ENCODE measurements at places on chromosomes 12 and 14.

DNA sequence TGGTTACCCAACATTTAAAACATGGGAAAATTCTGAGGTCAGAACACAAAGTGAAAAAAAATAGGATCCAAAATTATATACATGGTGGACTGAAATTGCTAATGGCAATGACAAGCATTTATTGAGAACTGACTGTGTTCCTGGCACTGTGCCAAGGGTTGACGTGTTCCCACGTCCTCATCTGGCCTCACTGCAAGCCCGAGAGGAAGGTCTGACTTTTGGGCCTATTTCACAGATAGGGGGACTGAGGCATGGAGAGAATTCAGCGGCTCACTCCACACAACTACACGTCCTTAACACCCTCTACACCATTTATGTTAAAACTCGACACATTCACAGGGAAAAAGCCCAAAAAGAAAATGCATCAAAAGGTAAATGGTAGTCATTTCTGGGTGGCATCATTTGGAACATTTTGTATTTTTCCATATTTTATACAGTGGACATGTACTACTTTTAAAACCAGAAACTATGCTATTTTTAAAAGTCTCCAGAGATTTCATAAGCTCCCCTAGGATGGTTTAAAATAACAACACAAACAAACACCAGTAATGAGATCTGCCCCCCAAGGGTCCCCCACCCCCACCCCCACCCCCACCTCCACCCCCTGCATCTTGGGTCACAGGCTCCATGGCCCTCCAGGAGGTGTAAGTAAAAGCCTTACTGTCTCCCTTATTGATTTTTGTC, 27.7 kb downstream of the CLMN start:
- peak; percentile 33 for DNase-seq

DNA sequence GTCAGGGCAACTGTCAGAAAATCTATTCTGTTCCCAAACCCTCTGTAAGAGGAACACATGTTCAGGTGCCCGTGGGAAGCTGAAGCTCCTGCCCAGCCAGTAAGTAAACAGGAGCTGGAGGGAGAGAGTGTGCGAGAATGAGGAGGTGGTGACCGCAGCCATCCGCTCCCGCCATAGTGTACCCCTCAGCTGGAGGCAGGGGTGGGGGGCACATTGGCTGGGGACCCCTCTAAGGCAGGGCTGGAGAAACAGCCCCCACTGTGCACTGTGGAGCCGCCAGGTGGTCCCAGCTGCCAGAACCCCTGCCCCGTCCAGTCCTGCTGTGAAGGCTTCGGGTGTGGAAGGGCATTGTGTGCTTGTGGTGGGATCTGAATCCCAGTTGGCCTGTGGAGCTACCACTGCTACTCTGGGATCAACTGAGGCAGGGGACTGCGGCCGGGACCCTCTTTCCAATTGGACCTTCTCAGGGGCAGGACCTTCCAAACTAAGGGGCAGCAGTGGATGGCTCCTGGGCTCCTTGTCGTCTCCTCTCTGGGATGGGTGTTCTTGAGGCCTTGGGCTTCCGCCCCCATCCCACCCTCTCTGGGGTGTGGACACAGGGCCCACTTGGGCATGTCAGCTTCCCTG, 59.6 kb downstream of the TSPAN9 start:
- no peak for DNase-seq

DNA sequence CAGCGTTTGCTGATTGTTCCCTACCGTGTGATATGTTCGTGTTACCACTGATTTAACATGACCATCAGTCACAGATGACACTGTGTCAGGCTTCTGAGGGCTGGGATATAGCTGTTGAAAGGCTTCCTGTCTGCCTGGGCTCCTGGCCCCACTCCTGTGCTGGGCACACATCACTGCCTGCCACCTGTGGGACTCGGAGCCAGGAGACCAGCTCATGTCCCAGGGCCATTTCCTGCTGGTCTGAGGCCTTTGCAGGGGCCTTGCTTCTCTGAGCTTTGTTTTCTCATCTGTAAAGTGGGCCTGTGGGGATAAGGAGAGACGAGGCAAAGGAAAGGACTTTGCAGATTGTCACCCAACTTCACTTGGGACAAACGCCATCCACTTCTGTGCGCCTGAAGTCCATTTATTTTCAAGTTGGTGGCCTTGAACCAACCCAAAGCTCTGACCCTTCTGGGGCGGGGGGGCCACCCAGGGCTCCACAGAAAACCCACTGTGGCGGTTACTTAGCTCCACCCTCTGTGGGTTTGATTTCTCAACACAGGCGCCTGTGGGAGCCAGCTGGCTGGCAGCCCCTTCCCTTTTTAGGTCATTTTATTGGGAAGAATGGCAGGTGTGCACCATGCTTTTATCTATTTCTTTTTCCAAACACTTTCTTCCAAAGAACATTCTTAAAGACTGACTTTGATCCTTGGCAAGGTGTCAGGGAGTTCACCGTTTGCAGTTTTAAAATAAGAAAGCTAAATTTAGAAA, 54.1 kb downstream of the BEGAIN start:
- DNase-seq, result no peak

- DNase-seq, result peak; percentile 97
Observed at GRCh38 chr14:105193916-105194782, 13.0 kb upstream of the NUDT14 start.

DNA sequence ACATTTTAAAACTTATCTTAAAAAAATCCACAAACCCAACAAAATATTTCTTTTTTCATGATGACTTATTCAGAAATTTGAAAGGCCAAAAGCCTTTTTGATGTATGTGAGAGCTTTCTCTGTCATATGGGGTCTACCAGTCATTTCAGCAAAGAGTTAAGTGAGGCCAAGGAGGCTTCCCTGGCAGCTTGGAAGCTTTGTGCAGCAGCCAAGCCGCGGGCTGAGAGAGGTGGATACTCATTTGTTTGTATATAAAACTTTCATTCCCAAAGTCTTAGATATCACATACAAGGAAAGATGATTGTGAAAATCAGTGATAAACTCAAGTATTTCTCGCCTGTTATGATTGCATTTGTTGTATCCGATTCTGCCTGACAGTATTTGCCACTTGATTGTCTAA, 48.5 kb upstream of the RNU6-8 start:
- DNase-seq, result no peak

DNA sequence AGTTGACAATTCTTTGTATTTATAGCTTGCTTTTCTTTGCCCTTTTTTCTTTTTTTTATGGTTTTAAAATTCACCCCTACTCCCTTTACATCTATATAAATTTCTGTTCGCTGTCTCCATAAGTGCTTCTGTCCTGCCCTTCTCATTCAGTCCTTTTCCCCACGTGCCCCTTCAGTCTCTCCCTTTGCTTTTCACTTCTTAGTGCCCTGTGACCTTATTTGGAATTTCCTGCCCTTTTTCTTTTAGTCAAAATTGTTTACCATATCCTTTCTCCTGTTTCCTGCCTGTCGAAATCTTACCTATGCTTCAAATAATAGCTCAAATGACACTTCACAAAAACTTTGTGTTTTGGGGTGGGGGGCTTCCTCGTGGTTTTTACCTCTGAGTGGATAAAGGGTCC, 6.0 kb downstream of the TMX1 start:
- DNase-seq, result no peak

GRCh38 chr12:26247873-26248272, 52.5 kb downstream of the SSPN start:
- no peak for DNase-seq

- no peak for DNase-seq
Observed at GRCh38 chr14:92963301-92964123, 40.6 kb downstream of the CHGA start.

DNA sequence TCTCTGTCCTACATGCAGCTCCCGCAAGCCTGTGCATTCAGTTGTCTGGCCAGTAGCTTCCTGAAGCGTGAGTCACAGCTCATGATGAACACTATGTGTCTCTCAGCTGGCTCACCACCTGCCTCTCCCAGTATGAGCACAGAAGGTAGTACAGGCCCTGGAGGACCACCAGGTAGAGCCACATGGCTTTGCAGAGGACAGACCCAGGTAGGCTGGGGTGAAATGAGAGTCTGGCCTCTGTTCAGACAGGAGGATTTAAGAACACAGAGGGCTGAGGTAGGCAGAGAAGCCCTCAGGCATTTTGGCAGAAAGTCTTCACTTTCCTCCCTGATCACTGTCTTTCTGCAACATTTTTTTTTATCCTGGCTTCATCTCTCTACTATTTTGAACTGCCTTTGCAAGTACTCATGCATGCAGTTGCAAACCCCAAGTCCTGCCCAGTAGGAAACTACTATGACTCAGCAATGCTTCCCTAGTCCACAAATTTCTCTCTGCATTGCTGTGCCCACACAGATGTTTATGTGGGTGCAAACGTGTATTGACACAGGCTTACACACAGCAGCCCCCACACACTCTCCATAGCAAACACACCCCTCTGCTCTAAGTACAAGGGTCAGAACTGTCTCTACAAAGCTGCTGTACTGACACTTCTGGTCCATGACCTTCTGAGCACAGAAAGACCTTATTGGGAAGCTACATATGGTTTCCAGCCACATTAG, 7.2 kb upstream of the SDR9C7 start:
- DNase-seq, result no peak

- DNase-seq, result no peak
Observed at GRCh38 chr12:124147027-124147426, 147.9 kb upstream of the RFLNA start.

DNA sequence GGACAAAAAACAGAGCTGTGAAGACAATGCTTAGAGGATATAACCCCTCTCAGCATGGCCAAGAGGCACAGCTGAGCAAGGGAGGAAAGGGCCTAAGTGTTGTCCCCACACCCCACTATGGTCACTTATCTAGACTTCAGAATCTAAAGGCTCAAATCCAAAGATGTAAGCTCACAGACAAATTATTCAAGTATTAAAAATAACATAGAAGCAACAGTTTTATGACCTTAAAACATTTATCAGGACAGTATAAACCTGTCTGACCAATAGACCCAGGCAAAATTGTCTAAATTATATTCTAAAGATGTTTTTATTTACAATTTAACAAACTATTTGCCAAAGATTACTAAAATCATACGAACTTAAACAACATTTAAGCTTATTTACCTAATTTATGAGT, 28.1 kb upstream of the PRICKLE1 start:
- no peak for DNase-seq

DNA sequence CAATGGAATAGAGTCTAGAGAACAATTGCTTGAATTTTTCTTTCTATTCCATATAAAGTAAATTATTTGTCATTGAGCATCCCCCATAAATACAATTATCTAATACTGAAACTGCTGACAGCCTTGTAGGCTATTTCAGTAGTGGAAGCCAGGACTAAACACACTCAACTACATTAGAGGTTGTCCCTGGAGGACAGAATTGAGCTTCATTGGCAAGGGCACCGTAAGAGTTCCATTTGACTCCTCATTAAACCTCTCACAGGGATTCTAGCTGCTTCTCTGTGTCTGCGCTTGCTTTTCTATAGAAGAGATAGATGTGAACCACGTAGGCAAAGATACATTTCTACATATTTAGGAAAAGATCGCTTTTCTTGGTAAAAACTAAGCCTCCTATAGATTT, 3.5 kb upstream of the PTPRO start:
- DNase-seq, result no peak

DNA sequence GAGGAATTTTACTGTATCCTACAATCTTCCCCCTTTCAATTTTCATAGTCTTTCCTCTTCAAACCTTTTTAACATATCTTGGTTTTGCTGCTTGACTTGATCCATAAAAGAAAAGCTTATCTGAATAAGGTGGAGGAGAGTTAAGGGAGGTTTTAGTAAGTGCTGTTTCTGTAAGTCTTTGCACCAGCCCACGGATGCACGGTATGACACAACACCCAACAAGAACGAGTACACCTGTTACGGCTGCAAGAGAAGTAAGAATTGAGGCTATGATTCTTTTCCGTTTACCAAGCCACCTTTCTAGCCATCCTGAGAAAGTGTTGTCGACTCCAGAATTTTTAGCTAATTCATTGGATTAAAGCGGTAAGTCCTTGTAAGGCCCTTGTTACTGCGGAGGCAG, 26.1 kb upstream of the CPNE8 start:
- no peak for DNase-seq

DNA sequence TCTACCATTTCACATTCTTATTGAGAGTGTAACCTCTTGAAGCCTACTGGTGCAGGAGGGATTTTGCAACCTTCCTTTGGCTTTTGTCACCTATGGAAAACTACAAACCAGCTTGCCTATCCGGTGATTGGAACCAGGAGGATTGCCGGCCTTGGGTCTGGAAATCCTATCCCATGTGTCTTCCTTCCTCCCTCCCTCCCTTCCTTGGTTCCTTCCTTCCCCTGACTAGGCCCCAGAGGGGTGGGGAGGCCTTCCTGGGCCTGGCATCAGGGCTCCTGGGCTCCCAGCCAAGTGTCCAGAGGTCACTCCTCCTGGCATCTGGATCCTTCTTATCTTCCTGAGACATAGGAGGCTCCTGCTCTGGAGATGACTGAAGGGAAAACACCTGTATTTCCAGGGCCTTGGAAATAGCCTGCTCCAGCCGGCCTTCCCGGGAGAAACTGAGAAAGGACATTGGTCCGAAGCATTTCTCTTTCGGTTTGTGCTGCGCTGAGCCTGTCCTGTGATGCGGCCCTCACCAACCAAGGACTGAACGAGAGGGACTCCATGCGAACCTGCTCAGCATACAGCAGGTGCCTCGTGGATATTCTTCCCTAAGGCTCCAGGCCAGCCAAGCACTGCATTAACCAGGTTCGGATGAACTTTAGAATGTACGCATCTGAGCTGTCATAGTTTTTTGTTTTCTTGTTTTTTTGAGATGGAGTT, 43.4 kb downstream of the PSMA6 start:
- no peak for DNase-seq
